ENCODE measurements at places on chromosomes 16 and 17. TPM values are rescaled to one million over a fixed set of nuclear protein-coding genes. Genes with fewer than 3 reads are reported as not detected.

The TRPV3 gene
- total RNA-seq: under 0.01 TPM

GRCh38 chr17:73210002-73210678 lies 17.3 kb downstream of the COG1 start:
- DNase-seq: no peak

DNA sequence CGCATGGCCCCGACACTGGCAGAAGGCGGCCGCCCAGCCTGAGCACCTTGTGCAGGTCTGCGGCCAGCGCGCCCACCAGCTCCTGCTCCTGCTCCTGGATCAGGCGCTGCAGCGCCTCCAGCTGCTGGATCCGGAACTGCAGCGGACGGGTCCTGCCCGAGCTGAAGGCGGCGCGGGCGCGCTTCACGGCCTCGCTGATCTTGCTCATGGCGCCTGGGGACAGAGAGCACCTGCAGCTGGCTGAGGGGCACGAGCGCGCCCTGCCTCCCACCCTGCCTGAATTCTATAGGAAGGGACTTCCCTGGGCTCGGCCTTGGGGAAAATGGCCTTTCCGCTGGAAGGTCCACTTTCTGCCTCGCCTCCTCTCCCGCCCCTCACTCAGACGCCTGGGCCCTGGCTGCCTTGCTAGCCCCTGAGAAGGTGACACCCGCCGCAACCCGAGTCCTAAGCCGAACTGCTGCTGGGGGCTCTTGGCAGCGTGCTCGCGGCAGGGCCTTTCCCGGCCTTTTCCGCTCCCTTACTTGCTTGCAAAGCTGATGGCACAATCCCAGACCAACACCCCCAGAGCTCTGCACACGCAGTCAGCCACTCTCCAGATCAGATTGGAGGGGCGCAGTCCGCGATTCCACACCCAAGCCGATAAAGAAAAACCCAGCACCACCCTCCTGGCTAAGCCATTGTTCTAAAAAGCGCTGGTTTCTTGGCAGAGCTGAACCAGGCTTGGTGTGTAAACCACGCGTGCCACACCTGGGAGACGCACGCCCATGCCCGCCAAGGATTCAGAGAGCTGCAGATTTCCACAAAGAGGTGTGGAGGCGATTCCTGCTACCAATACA lies 3.0 kb downstream of the ALDH3A1 start:
- DNase-seq: peak; percentile 63

GRCh38 chr17:71546419-71546818 lies 574.4 kb upstream of the SOX9 start:
- DNase-seq: no peak

DNA sequence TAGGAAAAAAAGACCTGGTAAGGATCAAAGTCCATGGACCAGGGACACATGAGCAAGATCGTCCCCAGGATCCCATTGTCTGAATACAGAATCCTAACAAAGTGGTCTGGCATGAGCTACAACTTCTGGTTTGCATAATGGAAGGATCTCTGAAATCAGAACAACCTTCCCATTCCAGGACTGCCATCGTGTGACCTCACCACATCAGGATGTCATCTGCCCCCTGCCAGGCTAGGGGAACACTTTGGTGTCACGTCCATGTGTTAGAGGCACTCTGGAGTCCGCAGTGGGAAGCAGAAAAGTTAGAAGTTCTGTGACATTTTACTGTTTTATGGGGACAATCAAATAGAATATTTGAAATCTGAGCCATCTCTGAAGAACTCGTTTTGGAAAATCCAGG lies 160.7 kb downstream of the RGS9 start:
- DNase-seq: no peak

DNA sequence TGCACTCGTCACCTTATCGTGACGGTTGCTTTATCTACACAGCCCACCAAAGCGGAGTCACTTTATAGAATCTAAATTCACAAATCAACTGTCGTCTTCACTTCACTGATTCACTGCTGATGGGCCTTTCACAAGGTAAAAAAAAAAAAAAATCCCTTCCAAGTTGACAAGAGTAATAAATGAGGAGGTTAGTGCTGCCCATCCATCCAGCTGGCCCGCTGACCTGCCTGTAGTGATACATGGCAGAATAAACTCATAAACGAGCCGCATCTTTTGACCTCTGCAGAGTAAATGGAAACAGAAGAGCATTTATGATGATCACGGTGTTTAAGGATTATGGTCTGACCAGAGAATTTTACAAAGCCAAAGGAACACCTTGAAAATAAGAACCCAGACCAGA lies 227.3 kb upstream of the IRX5 start:
- DNase-seq: no peak

- DNase-seq: no peak
Measured at GRCh38 chr17:14428648-14429029, 127.8 kb downstream of the HS3ST3B1 start.

DNA sequence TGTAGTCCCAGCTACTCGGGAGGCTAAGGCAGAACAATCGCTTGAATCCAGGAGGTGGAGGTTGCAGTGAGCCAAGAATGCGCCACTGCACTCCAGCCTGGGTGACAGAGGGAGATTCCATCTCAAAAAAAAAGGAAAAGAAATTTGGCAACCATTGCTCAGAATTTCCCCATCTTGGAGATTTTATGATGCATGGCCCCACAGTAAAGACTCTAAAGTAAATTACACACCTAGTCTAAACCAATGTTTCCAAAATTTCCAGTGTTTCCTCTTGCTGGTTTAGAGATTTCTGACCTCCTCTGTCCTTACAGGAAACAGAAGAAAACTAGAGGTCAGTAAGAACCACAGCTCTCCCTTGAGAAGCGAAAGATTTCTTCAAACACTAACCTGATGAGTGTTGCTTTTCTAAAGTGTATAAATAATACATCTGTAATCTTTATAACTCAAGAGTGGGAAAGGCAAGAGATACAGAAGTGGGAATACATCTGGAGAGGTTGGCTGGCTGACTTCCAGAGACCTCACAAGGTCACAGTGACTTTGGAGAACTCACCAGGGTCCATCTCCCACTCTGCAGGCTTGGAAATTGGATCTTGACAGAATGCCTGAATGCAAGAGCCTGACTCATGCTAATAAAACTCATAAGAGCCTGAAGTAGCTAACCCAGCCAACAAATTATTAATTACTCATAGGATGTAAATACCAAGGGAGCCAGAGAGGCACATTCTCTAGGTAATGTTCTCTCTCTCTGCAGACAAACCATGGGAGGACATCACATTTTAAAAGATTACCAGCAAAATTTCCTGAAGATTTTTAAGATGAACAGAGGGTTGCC lies 8.8 kb downstream of the ADAT1 start:
- DNase-seq: peak; percentile 47

The NPIPA3 gene
- not detected for total RNA-seq

GRCh38 chr17:60333628-60334031 lies 58.3 kb downstream of the USP32 start:
- DNase-seq: no peak

All from renal cortical epithelial cell (primary cell).